ENCODE measurements at places on chromosomes 11 and 22. TPM values are rescaled to one million over a fixed set of nuclear protein-coding genes. Genes with fewer than 3 reads are reported as not detected.

Gene EIF3L
- total RNA-seq: 290 TPM

Gene NRIP3
- total RNA-seq: 37.9 TPM

Gene GVQW3
- 2.3 TPM for total RNA-seq

Gene F2
- total RNA-seq: not detected

Gene IL17REL
- total RNA-seq: not detected

Gene LDLRAD3
- 5.0 TPM for total RNA-seq

Gene FAM227A
- total RNA-seq: 2.4 TPM

Gene GPHA2
- total RNA-seq: not detected

Gene CCDC87
- total RNA-seq: 0.25 TPM

Gene HTR3B
- total RNA-seq: not detected

Gene NOX4
- total RNA-seq: 6.7 TPM

Gene ASPHD2
- total RNA-seq: 1.00 TPM

Gene FOSL1
- 63.9 TPM for total RNA-seq

Gene OR4D5
- total RNA-seq: not detected

Gene KCTD14
- 0.62 TPM for total RNA-seq

Gene CARS1
- 116 TPM for total RNA-seq

Gene KRTAP5-7
- 0.11 TPM for total RNA-seq

Gene HSPB2
- not detected for total RNA-seq

Gene PPP2R1B
- 51.5 TPM for total RNA-seq

Gene CCDC15
- 6.4 TPM for total RNA-seq

Gene GRIK4
- total RNA-seq: 0.12 TPM

Gene CNGA4
- under 0.01 TPM for total RNA-seq

Gene APBB1
- 50.5 TPM for total RNA-seq

Gene SOX6
- total RNA-seq: 0.62 TPM

Gene ADM
- 187 TPM for total RNA-seq

Gene BRSK2
- 0.50 TPM for total RNA-seq

Gene KRTAP5-8
- total RNA-seq: not detected

Gene CALCB
- total RNA-seq: 0.12 TPM

Gene SYT7
- 31.4 TPM for total RNA-seq

Gene TREH
- total RNA-seq: under 0.01 TPM

Gene TH
- not detected for total RNA-seq

Gene ACCS
- 11.1 TPM for total RNA-seq

Gene ART1
- total RNA-seq: not detected

Gene SPI1
- total RNA-seq: not detected

Gene AGBL2
- total RNA-seq: 0.66 TPM

Gene CHADL
- 1.4 TPM for total RNA-seq

Gene GRAP2
- total RNA-seq: not detected

Gene SLC6A5
- not detected for total RNA-seq

Gene POU2AF2
- total RNA-seq: not detected

Gene INS
- not detected for total RNA-seq

Gene SLC43A3
- 98.7 TPM for total RNA-seq

Gene MRPL49
- total RNA-seq: 43.4 TPM

Gene TOMM22
- total RNA-seq: 90.2 TPM

Gene OR5I1
- total RNA-seq: not detected
